Osteocyte (in vitro differentiated cells): ENCODE measurements at places on chromosomes 6 and 20. TPM values are rescaled to one million over a fixed set of nuclear protein-coding genes. Genes with fewer than 3 reads are reported as not detected.

DNA sequence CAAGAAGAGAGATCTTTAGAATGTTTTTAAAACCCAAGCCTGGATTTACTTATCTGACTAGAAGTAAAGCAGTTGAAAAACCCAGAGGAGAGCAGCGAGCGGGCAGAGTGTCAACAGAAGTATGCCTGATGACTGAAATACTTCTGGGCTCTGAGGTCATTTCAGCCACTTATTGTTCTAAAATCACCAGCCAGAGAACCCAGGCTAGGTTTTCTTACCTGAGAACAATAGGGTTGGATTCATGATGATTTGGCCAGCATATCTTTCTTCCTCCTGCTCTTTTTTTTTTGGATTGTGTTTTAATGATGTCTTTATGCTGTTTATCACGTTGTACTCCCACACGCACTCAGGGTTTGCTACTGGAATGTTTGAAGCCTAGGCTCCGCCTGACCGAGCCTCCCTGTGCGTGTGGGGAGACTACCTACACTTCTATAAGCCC is 63.0 kb upstream of the KIF25 start:
- no peak for DNase-seq

The TRIM31 gene
- total RNA-seq, result not detected in 2 replicates

The WFDC10B gene
- not detected in 2 replicates for total RNA-seq

- no peak for DNase-seq
Measured at GRCh38 chr6:1618311-1619097, 8.8 kb downstream of the FOXC1 start.

The CNKSR3 gene
- 14.6 and 15.3 TPM in 2 replicates for total RNA-seq

DNA sequence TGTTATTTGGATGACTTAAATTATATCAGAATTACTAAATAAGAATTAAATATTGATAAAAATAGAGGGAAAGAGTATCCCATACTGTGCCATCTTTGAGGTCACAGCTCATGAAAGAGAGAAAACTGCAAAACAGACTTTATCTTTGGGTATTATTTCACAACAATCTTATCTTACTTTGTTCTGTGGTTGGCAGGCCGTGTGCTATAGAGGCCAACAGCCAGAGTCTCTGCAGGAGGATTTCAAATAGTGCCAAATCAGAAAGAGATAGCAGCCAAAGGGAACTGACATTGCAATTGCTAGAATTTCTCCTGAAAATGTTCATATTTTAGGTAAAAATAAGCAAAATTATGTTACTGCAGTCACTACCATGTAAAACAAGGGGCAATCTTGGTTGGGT is 354.2 kb downstream of the GRIK2 start:
- DNase-seq, result no peak

DNA sequence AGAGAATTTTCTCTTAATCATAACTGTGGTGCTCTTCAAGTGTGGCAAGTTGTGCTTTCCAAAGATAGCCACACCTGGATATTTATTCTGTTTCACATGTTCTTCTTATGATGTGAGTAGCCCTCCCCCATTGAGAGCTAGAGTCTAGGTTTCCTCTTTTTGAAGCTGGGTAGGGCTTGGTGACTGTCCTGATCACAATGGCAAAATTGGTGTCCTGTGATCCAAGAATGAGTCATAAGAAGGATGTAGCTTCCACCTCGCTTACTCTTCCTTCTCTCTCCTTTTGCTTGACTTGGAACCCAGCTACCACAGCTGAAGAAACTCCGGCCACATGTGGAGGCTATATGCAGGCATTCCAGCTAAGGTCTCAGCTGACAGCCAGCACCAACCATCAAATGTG is 7.4 kb upstream of the IGF2R start:
- DNase-seq, result no peak

The FKBP1C gene
- total RNA-seq, result 0.55 and 1.2 TPM in 2 replicates

The GJA10 gene
- total RNA-seq, result not detected in 2 replicates

The PTPRK gene
- 130 and 131 TPM in 2 replicates for total RNA-seq

The MEP1A gene
- not detected in 2 replicates for total RNA-seq

GRCh38 chr6:24720131-24720603 is 1.2 kb upstream of the C6orf62 start:
- DNase-seq, result peak; percentile 87

DNA sequence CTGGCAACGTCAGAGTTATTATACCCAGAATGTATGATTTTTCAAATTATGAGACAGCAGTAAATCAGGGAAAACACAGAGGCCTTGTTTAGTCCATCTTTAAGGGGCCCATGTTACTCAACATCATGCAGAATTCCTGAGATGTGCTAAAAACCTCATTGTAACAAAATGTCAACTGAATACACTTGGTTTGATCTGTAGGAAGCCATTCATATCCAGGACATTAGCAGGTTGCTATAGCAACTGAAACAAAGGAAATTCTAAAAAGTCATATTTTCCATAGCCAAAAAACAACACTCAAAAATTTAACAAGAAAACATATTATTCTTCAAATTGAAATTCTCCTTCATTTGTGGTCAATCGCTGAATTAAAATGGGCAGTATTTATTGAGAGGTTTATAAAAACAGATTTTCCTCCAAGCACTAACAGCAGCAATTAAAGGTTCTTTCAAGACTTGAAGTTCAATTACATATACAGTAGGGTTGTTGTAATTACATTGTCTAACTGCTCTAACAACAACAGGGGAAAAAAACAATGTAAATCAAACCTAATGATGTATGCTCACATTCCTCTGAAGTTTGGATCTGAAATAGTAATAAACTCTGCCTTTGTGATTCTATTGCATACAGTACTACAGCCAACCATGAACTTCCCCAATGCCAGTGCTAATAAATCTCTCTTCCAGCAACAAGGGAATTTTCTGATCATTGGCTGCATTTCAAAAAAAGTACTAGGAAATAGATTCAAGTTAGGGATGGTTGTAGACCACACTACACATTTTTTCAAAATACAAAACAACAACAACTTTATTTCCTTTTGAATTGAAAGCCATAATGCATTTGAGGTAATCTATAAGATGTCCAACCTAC is 34.9 kb downstream of the COL12A1 start:
- DNase-seq, result no peak

GRCh38 chr20:59576216-59576953 is 28.0 kb upstream of the PHACTR3 start:
- DNase-seq, result no peak

- DNase-seq, result no peak
Measured at GRCh38 chr20:19001177-19001576, 187.6 kb downstream of the SCP2D1 start.

DNA sequence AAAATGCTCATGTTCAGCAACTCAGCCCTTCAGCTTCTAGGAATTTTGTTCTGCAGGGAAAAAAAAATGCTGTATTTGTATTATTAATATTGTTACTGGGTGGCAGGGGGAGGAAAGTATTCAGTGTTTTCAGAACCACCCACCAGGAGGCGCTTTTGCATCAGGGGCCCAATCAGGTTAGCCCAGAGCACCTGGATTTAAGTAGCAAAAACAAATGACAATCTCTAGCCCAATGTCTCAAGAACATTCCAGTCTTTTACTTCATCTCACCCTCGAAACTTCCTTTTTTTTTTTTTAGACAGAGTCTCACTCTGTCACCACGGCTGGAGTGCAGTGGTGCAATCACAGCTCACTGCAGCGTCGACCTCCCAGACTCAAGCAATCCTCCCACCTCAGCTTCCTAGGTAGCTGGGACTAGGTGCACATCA is 635 bp upstream of the C20orf203 start:
- no peak for DNase-seq

DNA sequence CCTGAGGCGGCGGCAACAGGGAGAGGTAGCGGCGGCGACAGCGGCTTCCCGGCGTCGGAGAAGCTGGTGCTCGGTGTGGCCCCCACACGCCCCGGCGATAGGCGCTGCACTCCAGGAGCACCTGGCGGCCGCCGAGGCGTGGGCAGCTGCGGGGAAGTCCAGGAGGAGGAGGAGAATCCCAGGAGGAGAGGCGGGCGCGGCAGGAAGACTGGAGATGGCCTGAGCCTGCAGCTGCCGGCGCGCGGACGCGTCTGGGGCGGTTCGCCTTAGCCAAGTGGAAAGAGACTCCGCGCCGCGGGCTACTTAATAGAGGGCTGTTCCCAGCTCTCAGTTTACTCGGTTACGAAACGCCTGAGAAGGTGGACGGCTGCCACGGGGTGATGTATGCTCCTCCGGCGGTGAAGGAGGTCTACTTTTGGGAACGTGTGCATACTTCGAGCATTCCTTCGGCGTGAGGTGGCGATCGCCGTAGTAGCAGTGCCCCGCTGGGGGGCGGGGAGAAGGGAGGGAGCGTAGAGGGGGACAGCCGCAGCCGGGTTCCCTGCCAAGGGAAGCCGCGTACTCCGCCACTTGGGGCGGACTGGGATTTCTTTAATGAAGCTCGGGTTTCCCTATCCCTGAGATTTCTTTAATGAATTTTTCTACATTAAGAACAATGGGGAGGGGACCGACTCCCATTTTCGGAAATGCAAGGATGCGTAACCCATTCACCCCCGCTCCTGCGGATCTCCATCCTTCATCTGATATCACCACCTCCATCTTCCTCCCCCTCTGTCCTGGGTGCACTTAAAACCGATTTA is at the start of gene COL12A1:
COL12A1 (minus strand) TSS at position 278 of the 800 bp plus-strand sequence. CDS start 3,261 bp downstream, outside the sequence.
- peak; percentile 97 for DNase-seq

The AIF1 gene
- total RNA-seq, result not detected in 2 replicates

The ZNF831 gene
- not detected in 2 replicates for total RNA-seq

DNA sequence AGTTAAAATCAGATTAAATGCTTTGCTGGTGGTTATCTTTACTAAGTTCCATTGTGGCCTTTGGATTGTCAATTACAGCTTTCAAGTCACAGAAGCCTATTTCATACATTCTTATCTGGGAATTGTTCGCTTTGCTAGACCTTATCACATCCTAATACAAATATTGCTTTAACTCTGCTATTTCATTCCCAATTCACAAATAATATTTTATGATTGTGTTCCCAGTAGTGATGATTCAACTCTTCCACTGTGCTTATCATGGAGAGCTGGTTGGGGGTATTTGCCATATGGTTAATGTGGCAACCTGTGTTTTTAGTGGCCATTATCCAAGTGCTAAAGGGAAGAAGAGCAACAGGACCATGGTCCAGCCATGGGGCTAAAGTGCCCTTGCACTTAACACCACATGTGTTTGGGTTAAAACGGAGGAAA is 72.9 kb upstream of the GLP1R start:
- no peak for DNase-seq

- no peak for DNase-seq
Measured at GRCh38 chr6:3340894-3341293, 82.1 kb downstream of the PSMG4 start.

DNA sequence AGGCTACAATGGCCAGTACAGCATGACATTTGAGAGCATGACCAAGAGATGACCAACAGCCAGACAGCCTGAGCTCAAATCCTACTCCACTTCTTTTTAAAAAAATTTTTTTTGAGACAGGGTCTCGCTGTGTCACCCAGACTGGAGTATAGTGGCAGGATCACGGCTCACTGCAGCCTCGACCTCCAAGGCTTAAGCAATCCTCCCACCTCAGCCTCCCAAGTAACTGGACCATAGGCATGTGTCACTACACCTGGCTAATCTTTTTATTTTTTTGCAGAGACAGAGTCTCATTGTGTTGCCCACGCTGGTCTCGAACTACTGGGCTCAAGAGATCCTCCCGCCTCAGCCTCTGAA is 42.9 kb downstream of the NOL4L start:
- no peak for DNase-seq

DNA sequence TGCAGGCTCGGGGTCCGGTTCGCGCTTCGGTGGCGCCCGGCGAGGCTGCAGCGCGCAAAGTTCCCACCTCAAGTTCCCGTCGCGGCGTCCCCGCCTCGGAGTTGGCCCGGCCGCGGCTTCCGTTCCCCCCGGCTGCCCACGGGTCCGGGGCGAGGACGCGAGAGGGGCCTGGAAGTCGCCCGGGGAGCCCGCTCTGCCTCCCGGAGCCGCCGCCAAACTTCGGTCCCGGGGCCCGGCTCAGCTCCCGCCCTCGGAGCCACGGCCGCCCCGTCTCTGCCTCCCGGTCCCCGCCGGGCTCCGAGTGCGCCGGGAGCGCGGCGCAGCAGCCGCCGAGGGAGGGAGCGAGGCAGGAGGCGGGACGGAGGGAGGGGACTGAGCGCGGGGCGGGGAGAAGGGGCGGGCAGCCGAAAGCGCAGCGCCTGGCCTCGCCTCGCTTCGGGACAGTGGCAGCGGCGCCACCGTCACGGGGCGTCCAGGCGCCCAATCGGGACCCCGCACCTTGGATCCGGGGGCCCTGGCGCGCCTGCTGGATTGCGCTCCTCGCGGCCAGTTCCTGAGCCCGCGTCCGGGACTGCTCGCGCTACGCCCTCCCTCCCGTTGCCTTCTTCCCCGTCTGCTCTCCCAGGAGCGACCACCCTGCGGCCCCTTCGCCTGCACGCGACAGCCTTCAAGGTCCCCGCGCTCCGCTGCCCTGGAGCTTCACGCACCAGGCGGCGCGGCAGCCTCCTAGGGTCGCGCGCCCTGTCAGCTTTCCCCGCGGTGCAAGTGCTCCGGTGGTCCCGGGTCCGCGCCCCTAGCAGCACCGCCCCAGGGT is at the start of gene KCNG1:
KCNG1 (minus strand) TSS at position 305 of the 814 bp plus-strand sequence. CDS start 12,769 bp downstream, outside the sequence.
- peak; percentile 90 for DNase-seq

DNA sequence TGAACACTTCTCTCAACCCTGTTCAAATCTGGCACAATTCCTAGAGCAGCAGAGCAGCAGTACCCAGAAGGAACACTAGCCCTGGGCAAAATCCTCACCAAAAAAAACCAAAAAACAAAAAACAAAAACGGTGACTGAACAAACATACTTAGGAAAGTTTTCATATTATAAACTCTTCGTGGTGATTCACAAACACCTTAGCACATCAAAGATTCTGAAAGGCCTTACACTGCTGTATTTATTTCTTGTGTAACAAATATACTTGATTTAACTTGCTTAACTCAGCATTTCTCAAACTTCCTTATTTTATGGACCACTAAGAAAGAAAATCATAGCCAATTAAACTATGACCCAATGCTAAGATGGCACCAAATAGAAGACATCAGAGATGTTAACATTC is 57.8 kb upstream of the RREB1 start:
- DNase-seq, result no peak

The DDX43 gene
- total RNA-seq, result not detected in 2 replicates

GRCh38 chr20:38109591-38110524 is 55.2 kb downstream of the TGM2 start:
- DNase-seq, result peak; percentile 72

GRCh38 chr20:38108986-38109541 is 56.0 kb downstream of the TGM2 start:
- DNase-seq, result no peak
